ENCODE measurements at places on chromosomes 12 and 14. TPM values are rescaled to one million over a fixed set of nuclear protein-coding genes. Genes with fewer than 3 reads are reported as not detected.

DNA sequence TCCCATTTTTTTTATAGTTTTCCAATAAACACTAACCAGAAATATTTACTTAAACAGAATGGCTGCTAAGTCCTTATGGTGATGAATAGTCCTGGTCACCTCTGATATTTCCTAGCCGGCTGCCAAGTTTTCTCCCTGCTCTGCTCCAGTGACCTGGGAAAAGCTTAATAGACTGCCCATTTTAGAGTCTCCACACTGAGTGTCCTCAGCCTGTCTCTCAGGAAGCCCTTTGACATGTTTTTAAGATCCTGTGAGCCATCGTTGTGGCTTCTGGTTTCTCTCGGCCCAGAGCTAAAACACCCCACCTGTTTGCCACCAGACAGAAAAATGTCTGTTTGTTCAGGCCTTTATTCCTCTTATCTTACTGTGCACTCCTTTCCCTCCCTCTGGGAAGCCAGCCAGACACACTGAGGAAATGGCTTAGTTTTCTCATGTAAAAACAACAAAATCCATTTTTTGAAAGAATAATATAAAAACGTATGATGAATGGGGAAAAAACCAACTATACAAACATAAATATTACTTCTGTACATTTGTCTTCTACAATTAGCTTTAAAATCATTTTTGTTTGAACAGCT, 25.4 kb upstream of the ALDH2 start:
- DNase-seq = peak; percentile 20

GRCh38 chr12:34406996-34407300, 384.7 kb downstream of the ALG10 start:
- DNase-seq = peak; percentile 1

GRCh38 chr12:110920324-110920910, at the start of gene MYL2:
TSS of gene MYL2 (minus strand) at chr12:110920579. CDS start at chr12:110920529, 50 bp downstream.
- DNase-seq = no peak

DNA sequence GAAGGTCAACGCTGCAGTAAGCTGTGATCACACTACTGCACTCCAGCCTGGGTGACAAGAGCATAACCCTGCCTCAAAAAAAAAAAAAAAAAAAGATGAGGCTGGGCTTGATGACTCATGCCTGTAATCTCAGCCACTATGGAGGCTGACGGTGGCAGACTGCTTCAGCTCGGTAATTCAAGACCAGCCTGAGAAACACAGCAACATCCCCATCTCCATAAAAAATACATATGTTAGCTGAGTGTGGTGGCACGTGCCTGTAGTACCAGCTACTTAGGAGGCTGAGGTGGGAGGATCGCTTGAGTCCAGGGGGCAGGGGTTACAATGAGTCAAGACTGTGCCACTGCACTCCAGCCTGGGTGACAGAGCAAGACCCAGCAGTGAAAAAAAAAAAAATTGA, 50.4 kb downstream of the GXYLT1 start:
- no peak for DNase-seq

DNA sequence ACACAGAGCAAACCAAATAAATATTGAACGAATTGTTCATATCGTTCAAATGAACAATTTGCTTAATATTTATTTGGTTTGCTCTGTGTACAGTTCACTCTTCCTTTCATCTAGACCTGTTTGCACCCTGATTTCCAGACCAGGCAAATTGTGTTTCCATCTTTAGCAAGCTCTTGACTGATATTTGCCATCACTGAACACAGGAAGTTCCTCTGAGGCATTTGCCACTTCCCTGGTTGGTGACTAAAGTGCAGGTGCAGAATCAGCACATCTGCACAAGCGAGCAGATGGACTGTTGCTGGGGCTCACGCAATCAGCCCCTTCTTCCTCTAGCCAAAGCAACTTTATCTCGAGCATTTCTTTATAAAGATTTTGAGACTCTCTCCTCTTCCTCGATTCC, 112.9 kb downstream of the DAAM1 start:
- no peak for DNase-seq

DNA sequence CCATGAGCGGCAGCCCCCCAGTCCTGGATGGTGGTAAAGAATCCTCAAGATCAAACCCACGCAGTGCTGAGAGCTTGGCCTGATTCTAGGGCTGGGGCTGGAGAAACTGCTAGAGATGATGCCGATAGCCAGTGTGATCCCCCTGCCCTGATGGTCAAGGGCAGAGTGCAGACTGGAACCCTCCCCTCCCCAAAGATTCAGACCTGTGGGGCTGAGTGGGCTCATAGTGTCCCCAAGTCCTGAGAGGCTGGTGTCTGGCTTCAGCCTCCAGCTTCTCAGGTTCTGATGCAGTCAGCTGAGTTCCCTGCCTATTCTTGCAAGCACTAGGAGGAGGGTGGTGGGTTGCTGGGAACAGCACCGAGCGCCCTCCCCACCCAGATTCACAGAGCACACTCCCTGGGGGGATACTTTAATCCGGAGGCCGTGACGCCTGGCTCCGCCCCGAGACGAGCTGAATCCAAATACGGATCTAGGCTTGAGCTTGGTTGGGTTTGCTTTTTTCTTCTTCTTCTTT, 11.9 kb downstream of the RHOF start:
- DNase-seq = no peak

DNA sequence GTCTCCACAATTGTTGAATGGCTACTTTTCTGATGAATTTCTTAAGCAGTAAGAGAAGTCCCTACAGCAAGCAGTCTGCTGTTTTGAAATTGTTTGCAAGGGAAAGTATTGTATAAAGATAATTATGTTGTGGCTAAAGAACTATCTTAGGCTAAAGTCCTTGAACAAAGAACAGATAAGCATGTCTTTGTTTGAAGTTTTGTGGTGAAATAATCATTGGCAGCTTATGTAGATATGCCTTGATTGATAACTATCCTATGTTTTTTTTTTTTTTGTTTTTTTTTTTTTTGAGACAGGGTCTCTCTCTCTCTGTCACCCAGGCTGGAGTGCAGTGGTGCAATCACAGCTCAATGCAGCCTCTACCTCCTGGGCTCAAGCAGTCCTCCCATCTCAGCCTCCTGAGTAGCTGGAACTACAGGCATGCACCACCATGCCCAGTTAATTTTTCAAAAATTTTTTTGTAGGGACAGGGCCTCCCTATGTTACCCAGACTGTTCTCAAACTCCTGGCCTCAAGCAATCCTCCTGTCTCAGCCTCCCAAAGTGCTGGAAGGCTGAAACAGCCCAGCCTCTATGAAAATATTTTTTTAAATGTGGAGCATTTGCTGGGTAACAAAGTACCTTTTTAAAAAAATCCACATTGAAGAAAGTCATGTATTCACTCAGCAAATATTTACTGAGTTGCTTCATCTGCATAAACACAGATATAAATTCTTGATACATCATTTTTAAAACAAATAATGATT, 80.8 kb downstream of the LLPH start:
- no peak for DNase-seq

- DNase-seq = no peak
Measured at GRCh38 chr14:29668201-29668600, 259.4 kb downstream of the PRKD1 start.

DNA sequence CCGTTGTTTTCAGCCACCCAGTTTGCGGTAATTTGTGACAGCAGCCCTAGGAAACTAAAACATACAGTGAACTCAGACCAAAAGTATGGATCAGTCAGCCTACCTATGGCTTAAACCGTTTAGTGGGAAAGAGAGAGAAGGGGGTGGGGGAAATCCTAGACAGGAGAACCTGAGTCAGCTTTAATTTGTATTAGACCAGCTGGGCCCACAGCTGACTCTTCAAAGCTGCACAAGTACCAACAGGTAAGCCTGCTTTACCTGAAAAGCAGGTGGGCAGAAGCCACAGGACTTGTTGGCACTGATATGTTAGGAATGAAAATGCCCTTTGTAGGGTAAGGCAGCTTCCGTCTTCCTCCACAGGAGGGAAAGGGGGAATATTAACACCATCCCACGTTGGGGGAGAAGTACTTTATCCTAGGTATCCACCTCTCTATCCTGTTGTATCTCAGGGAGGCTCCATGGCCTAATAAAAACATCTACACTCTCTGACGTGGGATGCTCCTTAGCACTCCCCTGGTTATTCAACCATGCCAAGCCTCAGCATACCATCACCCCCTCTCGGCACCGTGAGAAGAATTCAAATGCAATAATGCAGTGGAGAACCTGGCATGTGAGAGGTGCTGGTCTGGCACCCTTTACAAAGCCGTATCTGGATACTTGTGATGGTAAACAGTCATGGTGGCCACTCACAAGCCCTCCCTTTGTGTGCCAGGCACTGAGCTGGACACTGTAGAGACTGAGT, 70.3 kb downstream of the STON2 start:
- no peak for DNase-seq

DNA sequence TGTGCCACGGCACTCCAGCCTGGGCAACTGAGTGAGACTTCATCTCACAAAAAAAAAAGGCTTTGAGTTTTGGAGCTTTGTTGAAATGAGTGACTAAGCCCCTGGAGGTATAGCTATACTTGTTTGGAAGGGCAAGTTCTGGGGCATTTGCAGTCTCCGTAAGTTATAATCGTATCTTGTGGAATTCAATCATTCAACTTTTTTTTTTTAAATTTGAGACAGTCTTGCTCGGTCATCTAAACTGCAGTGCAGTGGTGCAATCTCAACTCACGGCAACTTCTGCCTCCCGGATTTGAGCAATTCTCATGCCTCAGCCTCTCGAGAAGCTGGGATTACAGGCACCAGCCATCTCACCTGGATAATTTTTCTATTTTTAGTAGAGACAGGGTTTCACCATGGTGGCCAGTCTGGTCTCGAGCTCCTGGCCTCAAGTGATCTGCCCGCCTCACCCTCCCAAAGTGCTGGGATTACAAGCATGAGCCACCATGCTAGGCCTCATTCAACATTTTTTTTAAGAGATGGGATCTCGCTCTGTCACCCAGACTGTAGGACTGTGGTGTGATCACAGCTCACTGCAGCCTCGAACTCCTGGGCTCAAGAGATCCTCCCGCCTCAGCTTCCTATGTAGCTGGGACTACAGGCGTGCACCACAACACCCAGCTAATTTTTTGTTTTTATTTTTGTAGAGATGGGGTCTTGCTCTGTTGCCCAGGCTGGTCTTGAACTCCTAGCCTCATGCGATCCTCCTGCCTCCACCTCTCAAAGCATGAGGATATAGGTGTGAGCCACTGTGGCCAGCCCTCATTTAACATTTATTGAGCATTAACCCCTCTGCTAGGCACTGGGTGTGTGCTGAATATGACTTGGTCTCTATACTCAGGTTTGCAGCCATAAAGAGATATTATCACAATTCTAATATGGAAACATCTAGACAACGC, 133.7 kb upstream of the MAP1LC3B2 start:
- DNase-seq = no peak

- no peak for DNase-seq
Measured at GRCh38 chr14:88955455-88955854, 131.0 kb downstream of the TTC8 start.

GRCh38 chr12:101877806-101878242, 444 bp downstream of the DRAM1 start:
- DNase-seq = no peak

DNA sequence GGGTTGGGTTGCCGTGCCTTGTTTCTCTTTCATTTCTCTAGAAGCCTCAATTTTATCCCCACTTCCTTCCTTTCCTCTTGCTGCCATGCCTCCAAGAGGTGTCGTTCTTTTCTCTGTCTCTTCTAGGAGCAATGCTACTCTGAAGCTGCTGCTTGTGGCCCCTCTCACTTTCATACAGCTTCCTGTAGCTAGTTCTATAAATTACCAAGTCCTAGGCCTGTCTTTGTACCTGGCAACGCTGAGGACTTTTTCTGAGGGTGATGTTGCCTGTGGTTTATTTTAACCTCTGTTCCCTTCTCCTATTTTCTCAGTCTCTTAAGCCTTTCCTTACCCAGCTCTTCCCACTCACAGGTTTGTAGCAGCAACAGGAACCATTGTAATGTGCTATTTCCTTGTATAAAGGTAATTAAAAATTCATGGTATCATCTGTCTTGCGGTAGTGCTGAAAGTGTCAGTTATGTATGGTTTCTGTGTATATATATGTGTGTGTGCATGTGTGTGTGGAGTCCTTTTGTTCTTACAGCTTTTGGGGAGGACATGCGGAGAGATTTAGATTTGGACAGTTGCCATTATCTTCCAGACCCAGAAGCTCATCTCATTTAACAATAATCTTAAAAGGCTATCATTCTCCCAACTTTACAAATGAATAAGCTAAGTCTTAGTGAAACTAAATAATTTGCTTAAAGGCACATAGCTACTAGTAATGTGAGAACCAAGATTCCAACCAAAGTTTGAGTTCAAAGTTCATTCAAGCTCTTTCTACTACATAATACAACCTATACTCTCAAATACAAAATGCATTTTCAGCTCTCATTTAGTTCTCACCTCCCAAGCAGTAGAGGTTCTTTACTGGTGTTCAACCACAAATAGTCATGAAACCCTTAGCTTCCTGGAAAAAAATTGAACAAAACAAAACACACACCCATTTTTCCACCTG, 43.8 kb downstream of the DDHD1 start:
- DNase-seq = no peak

DNA sequence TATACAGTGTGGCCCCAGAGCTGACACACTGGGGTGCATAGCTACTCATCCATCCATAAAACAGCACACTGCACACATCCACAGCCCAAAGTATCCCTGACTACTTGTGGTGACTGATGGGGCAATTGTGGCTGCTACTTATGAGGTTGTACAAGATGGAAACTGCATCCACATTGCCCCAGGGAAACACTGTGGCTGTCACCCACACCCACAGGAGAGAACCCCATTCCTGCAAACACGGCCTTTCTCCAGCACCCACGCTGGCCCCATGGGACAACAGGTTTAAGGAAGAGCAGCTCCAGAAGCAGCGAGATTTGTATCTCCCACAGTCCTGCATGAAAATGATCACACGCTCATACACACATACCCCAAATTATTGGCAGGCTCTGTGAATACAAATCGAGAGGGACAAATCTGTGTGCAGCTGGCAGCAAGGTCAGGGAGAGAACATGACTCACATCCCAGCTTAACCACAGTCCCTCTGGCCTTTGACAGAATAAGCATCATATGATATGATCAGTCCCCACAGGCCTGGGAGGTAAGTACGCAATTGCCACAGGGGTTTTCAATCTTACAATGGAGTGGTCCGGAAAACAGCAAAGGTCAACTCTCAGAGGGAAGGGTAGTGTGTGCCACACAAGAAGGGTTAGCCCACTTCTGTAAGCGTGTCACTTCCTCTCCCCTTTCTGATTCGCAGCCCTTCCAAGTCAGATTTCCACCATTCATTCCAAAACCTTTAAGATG, 61.9 kb downstream of the ESR2 start:
- no peak for DNase-seq

MFAP5 gene
- total RNA-seq = 0.31 TPM

SMAGP gene
- 167 TPM for total RNA-seq

KRR1 gene
- total RNA-seq = 53.2 TPM

GLS2 gene
- 0.21 TPM for total RNA-seq

EPS8 gene
- 2.7 TPM for total RNA-seq

CNTN1 gene
- total RNA-seq = 0.46 TPM

PLD4 gene
- total RNA-seq = 1.3 TPM

SLC25A47 gene
- total RNA-seq = not detected

FGD6 gene
- 35.4 TPM for total RNA-seq

Data from endothelial cell (in vitro differentiated cells).